Cortex of kidney (tissue), 1 donor: ENCODE measurements at places on chromosomes 11 and 22.

GRCh38 chr11:74572349-74572748, 20.0 kb upstream of the POLD3 start:
- no peak for DNase-seq

DNA sequence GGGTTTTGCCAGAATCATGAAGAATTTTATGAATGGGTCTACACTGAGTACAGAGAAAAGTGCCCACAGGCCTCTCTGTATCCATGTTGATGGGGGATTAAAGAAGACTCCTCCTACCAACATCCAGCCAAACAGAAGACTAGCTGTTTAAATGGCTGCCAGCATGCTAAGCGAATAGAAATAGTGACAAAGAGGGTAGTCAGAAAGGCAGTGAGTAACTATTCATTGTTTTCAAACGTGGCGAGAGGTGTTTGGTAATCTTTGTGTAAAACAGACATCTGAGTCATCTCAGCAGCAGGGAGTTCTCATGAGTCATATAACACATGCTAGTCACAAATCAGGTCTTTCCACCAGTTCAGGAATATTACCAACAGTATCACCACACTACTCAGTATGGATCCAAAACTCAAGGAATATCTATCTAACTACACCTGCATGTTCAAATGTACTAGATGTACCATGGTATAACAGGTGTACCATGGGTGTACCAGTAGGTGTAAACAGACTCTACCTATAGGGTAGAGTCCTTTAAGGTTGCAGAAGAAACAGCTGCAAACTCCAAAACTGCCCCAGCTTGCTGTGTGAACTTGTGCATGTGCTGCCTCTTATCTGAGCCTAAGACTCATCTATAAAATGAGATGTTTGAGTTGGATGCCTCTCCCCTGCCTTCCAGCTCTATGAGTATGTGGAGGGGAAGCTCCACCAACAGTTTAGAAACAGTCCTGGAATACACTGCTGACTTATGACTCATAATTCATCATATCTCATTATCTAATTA, 82.0 kb downstream of the SLC1A2 start:
- DNase-seq, result no peak

DNA sequence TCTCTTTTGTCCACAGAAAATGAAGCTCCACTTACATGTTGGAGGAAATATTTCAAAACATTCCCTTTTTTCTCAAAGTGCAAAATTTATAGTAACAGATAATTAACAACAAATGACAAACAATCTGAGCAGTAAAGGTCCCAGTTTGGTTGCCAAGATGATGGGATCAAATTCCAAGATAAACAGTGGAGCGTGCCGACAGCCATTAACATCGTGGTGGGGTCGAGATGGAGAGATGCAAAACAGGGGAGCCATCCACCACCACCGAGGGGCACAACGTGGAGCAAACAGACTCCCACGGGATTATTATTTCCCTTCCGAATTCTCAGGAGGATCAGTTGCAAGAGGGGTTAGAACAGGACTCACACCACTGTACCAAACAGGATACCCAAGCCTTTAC, 17.2 kb downstream of the MPPED2 start:
- DNase-seq, result no peak

DNA sequence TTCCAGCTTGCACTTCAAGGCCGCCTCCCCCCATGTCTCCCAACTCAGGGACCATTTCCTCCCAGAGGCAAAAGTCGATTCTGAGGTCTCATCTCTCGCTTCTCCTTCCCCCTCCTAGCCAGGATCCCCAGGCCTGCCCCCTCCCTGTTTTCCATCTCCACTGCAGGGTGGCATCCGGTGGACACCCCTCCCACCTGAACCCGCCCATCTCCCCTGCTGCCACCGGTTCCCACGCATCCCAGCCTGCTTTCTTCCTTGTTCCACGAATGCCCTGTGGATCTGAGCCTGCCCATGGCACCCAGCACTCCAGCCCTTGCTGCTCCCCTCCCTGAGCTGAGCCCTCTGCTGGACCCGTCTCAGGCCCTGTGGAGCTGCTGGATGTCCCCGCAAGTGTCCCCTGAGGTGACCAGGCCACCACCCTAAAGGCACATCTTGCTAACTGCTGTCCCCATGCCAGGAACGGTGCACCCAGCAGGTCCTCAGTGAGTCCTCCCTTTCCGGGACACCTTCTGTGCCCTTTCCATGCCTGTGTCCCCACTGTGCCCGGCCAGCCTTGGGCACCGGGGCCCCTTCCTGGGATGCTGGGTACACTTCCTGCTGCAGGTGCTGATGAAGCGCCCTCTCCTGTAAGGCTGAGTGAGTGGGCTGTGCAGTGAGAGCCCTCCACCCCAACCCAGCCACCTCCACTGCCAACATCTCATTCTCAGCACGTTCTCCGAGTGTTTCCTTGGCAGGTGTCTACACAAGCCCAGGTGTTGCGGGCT, 936 bp downstream of the IL17REL start:
- no peak for DNase-seq

- no peak for DNase-seq
Observed at GRCh38 chr11:117837791-117838190, 13.2 kb upstream of the FXYD2 start.

DNA sequence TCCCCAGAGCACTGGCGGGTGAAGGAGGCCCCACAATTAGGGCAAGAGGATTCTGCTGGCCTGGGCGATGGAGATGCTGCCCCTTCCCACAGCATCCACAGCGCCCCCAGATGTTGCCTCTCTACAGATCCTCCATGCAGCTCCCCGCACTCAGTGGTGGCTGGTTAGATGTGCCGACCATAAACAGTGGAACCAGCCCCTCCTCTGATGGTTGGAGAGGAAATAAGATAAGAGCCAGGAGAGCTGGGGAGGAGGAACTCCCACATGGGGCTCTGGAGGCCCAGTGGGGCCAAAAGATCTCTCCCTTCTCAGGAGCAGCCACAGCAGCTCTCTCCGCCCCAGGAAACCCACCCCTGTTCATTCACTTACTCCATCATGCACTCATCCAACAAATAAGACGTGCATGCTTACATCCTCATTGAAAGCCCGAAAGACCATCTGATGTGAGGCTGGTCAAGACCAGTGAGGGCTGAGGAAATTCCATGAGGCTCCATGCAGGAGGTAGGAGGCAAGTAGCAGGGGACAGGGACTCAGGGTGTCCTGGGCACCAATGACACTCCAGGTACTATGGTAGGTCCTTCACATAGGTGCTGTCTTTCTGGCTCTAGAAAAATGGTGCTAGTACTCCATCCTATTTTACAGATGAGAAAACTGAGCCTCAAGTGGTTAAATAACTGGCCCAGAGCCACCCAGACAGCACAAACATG, 1.5 kb downstream of the PTGDR2 start:
- DNase-seq, result no peak

GRCh38 chr11:94472916-94473799, 20.5 kb downstream of the MRE11 start:
- DNase-seq, result no peak

- DNase-seq, result no peak
Observed at GRCh38 chr11:72678524-72678923, 4.3 kb upstream of the PDE2A start.

DNA sequence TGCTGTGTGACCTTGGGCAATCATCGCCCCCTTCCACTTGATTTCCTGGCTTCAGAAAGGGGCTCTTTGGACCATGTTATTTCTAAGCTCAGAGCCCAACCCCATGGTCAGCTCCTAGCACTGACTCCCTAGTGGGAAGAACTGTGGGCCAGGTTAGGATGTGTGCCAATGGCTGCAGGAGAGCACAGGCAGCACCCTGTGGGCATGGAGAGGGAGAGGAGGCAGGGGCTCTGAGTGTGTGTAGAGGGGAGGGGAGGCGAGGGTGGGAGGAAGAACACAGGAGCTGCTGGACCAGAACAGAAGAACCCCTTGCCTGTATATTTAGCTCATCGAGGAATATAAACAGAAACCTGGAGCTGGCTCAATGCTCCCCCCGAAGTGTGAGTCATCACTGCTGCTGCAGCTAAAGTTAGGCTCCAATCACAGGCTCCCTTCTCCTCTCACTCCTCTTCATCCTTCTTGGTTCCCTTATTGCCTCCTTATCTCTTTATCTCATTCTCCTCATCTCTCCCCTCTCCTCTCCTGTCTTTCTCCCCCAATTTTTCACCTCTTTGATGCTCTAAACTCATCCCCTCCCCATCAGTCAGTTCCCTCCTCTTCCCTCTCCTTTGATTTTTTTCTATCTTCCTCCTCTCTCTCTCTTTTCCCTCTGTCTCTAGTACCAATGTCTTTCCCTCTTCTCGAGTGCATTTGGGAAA, 14.5 kb upstream of the RPS19BP1 start:
- DNase-seq, result no peak

GRCh38 chr11:3684129-3684818, 13.1 kb upstream of the CHRNA10 start:
- no peak for DNase-seq

GRCh38 chr11:124071623-124071948, 30.5 kb upstream of the OR10G7 start:
- no peak for DNase-seq

GRCh38 chr11:41042688-41043087, 416.8 kb downstream of the LRRC4C start:
- no peak for DNase-seq

GRCh38 chr22:24571266-24571665, 15.5 kb downstream of the SNRPD3 start:
- DNase-seq, result no peak

- DNase-seq, result no peak
Observed at GRCh38 chr11:120031612-120032600, 106.0 kb downstream of the TRIM29 start.

DNA sequence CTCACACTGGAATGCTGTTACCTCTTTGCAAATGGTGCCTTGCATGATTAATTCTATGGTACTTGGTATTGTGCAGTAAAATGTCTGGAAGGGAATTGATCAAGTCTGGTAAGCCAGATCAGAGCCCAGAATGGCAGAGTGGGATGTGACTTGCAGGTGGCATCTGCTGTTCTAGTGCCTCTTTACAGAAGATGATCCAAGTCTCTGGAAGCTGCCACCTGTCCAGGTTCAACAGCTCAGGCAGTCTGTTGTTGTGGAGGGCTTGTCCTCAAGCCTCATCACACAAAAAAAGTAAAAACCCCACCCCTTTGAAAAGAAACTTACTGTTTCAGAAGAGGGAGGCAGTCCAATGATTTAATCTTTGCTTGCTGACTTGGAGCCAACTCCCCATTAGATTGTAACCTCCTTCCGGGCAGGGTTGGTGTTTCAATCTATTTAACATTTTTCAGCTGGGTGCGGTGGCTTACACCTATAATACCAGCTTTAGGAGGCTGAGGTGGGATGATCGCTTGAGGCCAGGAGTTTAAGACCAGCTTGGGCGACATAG, 17.1 kb downstream of the ZNRF3 start:
- DNase-seq, result no peak

GRCh38 chr11:115887316-115887715, 383.1 kb upstream of the CADM1 start:
- DNase-seq, result no peak

DNA sequence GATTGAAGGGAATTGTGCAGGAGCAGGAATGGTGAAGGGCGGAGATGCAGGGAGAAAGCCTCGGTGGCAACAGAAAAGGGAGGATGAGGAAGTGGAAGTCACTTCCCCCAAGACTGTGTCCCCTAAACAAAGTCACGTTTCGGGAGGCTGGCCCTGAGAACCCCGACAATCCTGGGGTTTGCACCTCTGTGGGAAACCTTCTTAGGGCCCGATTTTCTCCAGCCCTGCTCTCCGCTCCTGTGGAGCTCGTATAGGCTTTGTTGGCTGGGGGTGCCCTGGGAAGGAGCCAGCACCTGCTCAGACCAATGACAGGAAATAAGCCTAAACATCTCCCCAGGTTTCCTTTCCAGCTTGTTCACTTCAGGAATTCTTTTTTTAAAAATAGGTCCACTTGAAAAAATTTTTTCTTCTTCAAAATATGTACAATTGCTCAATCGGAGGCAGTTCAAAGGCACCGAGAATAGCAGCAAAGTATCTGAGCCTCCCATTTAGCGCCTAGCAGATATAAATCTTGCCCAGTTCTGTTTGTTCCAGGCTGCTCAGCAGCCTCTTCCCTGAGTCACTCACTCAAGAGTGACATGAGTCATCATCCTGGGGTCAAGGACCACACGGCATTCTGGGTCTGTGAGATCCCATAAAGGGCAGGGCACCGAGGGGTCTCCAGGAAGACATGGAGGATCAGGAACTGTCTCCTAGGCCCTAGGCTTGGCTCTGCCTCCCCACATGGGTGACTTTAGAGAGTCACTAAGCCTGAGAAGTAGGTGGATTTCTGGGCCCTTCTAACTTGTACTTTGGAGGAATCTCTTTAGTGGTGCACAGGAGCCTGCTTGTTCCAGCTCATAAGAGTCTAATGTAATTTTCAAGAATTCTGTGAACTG, 34.0 kb downstream of the IRAG1 start:
- DNase-seq, result no peak

DNA sequence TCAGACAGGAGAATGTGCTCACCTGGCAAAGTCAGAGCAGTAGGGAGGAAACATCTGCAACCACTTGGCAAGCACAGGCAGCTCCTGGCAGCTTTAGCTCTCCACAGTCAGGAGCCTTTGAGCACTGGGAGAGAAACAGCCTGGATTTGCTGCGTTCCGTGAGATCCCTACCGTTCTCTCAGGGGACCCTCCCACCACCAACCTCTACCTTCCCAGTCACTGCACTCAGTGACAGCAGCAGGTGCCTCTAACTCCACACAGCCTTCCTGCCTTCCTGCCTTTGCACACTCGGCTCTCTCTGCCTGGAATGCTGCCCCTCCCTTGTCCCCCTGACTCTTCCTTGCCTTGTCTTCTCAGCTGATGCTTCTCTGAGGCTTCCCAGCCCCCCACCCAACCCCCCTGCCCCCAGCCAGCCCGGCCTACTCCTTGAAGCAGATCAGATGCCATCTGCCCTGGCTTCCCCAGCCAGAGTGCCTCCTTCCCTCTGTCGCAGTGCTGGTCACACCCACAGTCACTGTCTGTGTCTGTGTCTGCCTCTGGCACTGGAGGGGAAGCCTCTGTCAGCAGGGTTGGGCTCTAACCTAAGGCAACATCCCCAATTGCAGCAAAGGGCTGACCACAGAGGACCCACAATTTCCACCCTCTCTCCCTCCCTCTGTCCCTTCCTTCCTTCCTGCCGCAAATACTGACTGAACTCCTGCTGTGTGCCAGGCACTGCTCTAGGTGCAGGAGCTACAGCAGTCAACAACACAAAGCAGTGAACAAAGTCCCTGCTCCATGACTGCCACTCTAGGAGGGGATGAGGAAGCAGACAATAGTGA, 14.9 kb upstream of the TSKU start:
- DNase-seq, result no peak

- no peak for DNase-seq
Observed at GRCh38 chr22:44491269-44492035, 6.6 kb downstream of the RTL6 start.
